Stimulated activated CD4-positive, alpha-beta T cell treated with anti-CD3 and anti-CD28 coated beads, Interleukin-4, amount 100 ng/mL, for 24 hours (primary cell): ENCODE measurements at places on chromosomes 11 and 22.
A peak's percentile ranks its signal among the peaks of the same experiment; 100 is the strongest.

GRCh38 chr22:46634011-46634699 lies 14.0 kb downstream of the GRAMD4 start:
- DNase-seq = no peak

- no peak for DNase-seq
Observed at GRCh38 chr11:12806113-12806512, 131.9 kb downstream of the TEAD1 start.

DNA sequence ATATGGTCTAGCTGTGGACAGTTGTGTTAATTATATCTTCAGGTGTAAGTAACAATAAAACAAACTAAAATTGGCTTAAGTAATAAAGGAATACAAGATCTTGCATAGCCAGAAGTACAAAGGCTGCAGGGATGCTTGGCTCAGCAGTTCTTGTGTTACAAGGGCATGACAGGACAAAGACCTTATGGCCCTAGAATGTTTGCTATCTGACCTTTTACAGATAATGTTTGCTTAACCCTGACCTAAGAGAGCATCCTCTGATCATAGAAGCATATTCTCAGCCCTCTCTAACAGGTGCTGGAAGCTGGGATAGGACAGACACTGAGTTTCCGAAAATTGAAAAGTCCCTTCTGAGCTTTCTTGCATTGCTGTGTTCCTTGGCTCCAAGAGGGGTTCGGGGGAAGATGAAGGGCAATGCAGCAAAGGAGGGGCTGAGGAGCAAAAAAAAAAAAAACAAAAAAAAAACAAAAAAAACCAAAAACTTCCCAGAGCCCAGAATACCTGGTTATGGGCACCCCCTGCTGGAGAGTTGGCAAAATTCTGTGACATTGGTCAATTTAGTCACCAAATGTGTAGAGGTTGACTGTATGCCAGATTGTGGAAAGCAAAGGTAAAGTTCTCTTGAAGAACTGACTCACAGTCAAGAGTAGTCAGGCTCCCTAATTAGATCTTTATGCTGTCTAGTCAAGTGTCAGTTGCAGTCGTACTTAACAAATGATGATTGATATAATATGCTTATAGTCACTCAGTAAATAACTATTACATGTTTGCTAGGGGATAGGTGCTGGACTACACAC lies 10.4 kb upstream of the HIKESHI start:
- peak; percentile 81 for DNase-seq

- DNase-seq = no peak
Observed at GRCh38 chr11:17781221-17781620, 46.6 kb downstream of the KCNC1 start.

DNA sequence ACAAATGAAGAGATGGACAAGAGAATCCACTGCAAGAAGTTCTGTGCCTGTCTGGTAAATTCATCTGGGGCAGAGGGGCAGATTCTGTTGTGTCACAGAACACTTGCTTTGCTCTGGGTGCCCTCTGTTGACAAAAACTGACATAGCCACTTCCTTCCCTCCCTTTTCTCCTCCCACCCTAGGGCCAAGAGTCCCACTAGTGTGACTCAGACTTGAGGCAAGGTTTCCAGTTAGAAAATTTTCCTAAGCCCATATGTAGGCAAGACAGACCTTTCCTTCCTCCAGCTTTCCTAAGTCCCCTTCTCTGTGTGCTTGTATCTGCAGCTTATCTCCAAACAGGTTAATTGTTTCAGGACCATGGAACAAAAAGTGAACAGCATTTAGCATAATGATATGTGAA lies 106.8 kb downstream of the RBFOX2 start:
- peak; percentile 43 for DNase-seq

GRCh38 chr11:85809863-85810262 lies 1.1 kb downstream of the SYTL2 start:
- no peak for DNase-seq

DNA sequence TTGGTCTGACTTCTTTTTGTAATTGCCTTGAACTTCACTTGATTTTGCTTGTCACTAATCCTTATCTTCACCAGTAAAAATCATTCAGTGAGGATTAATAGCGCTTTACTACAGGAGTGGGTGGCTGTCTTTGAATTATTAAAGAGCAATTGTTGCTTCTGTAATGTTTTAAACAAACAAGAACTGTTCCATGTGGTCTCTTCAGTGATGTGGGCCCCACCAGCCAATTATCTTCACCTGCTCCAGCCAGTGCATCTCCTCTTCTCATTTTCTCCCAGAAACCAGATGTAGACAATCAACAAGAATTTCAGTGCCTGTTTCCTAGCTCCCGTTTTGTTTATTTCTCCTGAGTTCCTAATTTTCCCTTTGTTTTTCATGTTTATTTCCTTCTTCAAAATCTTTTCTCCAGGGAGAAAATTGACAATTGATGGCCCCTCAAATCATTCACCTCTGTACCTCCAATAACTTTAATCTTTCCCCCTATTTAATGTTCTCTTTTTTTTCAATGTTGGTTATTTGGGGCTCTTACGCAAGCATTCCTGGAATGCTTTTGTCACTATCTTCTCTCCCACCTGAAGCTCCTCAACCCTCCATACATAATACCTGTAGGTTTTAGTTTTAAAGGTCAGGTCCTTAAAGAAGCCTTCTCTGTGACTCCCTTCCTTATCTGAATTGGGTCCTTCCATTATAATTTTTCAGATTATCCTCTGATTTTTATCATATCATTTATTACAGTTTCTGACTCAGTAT lies 115.1 kb downstream of the ARFGAP2 start:
- no peak for DNase-seq

GRCh38 chr22:22932512-22932941 lies 44.9 kb downstream of the IGLL5 start:
- DNase-seq = no peak

DNA sequence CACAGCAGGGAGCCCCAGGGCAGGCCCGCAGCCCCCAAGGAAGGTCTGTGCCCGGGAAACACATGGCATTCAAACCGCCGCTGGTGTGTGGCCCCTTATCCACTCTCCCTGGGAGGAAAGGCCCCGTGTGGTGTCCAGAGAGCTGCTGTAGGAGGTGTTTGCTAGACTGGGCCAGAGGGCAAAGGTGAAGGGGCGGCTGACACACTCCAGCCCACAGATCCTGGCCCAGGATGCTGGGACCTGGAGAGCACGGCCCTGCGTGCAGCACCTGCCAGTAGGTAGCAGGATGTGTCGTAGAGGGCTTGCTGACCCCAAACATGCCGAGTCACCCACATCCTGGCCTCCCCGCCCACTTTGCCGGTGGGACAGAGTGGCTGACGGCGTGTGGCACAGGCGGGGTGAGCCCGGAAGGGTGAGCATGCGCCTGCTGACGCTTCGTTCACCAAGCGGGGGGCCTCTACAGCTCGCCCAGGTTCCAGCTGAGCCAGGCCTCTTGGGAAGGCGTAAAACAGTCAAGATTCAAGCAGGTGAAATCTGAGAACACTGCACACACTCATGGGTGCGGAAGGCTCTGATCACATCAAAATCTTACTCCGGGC lies 11.0 kb downstream of the OSBPL5 start:
- DNase-seq = no peak

- peak; percentile 69 for DNase-seq
Observed at GRCh38 chr11:118051611-118052461, 25.0 kb upstream of the TMPRSS4 start.

DNA sequence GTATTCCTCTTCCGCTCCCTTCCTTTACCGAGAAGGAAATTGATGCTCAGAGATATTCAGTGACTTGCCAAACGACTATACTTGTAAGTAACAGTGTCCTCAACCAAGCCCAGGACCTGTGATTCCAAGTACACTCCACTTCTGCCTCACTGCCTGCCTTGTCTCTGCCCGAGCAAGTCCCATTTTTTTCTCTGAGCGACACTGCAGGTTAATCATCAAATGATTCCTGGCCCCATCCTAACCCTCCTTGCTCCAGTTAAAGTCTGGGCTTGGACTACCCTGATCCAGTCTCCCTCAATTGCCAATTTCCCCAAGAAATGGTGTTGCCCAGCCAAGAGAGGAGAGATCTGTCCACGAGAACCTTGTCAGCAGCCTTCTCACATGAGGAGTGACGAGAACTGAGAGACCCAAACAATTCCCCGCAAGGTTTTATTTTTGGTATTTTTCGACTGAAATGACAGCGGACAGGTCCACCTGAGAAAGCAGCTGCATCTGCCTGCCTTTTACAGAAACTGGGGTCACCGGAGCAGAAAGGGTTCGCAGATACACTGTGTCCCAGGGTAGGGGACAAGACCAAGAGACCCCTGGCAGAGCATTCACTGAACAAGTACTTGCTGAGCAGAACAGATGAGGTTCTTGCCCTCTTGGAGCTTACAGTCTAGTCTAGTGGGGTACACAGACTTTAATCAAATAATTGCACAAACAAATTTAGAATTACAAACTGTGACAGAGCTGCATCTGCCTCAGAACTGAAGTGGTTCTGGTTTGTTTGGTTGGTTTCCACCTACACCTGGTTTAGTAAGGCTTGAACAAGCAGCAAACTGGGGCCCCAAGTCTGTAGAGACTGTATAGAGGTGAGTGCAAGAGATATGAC lies 11.4 kb downstream of the POU2AF1 start:
- DNase-seq = no peak

GRCh38 chr11:118438314-118438931 lies 2.1 kb downstream of the KMT2A start:
- peak; percentile 51 for DNase-seq

DNA sequence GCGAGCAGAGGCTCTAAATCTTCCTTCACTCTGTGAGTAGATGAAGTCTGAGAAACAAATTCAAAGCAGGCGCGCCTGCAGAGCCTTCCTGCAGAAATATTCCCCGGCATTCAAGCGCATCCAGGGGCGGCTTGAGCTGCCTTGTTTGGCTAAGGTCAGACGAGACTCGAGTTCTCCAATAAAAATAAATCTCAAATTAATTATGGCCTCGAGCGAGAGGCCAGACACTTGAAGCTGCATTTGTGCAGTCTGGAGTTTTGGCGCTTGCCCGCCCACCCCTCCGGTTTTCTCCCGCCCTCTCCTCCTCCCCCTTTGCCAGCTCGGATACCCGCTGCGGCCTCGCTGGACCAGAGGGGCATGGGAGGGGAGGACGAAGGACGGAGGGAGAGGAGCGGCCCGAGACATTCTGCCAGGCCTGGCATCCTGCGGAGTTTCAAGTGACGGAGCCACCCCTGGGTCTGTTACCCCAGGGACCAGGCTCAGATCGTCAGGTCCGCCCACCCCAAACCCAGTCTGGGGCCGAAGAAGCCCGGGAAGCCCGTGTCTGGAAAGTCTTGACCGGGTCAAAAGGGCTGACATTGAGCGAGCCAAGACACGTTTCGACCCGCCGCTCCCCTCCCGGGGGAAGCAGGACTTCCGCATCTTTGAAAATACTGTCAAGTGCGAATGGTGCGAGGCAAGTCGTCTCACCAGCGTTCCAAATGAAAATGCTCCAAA lies 3.8 kb upstream of the FLI1 start:
- no peak for DNase-seq

DNA sequence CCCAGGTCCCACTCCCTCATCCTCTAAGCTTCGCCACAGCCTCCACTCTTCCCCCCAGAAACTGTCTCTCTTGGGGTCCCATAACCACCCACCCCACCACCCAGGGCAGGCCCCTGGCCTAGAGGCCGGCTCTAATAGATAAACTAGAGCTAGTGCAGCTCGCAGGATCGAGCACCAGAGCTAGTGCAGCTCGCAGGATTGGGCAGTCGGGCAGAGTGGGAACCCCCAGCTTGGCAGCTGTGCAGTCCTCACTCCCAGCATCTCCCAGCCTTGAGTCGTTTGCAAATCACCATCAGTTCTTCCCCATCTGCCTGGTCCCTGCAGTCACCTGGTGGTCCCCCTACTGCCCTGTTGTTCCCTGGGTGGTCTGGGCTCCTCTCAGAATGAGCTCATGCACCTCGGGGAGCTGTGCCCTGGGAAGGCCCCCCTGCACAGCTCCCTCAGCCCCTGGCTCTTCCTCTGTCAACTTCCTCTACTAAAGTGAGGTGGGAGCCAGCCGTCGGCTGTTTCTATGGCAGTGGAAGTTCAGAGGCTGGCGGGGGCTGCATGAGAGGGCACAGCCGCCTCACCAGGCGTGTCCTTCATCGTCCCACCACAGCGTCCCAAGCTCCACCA lies 15.5 kb upstream of the SHANK2 start:
- no peak for DNase-seq

DNA sequence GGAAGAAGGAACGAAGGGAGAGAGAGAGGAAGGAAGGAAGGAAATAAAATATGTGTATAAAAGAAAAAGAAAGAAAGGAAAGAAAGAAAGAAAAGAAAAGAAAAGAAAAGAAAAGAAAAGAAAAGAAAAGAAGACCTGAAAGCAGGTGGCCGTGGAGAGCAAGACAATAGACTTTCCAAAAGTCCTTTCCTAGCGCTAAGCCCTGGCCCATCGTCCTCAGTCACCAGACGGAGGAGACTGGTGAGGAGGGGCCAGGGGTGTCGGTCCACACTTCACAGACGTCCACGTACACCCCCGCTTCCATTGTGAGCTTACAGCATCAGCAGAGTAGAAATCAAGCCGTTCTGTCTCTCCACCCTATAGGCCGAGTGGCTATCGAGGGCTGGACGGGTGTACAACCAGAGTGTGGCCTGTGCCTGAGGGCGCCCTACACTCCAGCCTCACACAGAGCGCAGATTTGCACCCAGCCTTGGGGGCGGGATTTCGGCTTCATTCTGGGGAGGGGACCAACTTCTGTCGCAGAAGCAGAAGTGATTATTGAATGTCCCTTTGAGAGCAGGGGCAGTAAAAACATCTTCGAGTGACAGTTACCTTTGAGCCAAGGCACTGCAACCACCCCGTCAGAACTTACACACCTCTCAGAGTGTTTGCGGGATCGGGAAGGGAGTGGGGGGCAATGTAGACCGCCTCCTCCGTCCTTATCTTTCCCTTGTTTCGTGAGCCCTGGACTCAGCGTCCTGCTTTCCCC lies 2.0 kb upstream of the BSX start:
- no peak for DNase-seq

DNA sequence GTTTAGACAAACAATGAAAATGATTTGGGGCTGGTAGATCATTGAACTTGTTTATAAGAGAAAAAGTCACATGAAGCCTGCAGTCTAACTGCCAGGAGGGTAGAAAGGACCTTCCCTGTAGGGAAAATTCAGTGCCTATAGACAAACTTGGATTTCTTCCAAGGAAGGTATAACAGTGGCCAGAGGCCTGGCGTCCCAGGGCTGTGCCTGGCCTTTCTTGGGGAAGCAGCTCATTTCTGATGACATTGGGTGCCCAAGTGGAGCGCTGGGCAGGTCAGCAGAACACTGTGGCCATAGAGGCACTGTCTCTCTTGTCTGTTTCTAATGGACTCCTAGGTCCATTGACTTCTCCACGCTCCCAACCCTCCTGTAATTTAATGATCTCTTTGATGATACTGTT lies 6.6 kb upstream of the FXYD6 start:
- no peak for DNase-seq

- DNase-seq = no peak
Observed at GRCh38 chr11:116506263-116506825, 266.4 kb downstream of the BUD13 start.

DNA sequence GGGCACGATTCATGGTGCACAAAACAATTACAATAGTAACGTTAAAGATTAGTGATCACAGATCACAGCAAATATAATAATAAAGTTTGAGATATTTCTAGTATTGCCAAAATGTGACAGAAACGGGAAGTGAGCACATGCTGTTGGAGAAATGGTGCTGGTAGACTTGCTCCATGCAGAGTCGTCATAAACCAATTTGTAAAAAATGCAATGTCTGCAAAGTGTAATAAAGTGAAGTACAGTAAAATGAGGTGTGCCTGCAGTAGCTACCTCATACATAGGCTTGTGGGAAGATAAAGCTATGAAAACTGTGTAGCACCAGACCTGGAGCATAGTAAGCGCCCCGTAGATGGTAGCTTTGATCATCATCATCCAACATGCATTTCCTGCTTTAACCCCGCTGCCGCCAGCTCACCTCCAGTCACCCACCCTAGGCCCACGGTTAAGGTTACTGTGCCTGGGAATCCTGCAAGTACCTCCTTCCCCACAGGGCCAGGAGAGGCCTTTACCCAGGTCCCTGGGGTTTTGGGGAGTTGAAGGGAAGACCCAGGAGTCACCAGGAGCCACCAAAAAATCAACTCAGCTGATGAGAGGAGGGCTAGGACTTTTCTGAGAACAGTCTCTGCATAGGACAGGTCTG lies 59.2 kb downstream of the MYO7A start:
- no peak for DNase-seq
